Mesangial cell (primary cell): ENCODE measurements at places on chromosomes 11 and 22. TPM values are rescaled to one million over a fixed set of nuclear protein-coding genes. Genes with fewer than 3 reads are reported as not detected.

Gene HOATZ
- 0.49 TPM in 1 of 2 replicates, not detected in the other for total RNA-seq

Gene MUC5AC
- total RNA-seq: not detected in 2 replicates

Gene LRP5
- total RNA-seq: 32.1 and 42.1 TPM in 2 replicates

Gene NRIP3
- 3.8 and 16.9 TPM in 2 replicates for total RNA-seq

Gene GTSE1
- total RNA-seq: 1.3 and 35.5 TPM in 2 replicates

Gene TMPRSS6
- total RNA-seq: not detected in 2 replicates

Gene CD81
- total RNA-seq: 210 and 398 TPM in 2 replicates

Gene BEST1
- under 0.01 and 0.51 TPM in 2 replicates for total RNA-seq

Gene MYO7A
- total RNA-seq: 0.13 and 0.16 TPM in 2 replicates

Gene GALNT18
- total RNA-seq: 1.5 and 2.8 TPM in 2 replicates

Gene KRTAP5-11
- total RNA-seq: not detected in 2 replicates

Gene TSSK2
- total RNA-seq: not detected in 2 replicates

Gene NRGN
- total RNA-seq: 0.76 and 11.1 TPM in 2 replicates

Gene SYT13
- total RNA-seq: 5.5 and 11.9 TPM in 2 replicates

Gene PGA5
- not detected in 2 replicates for total RNA-seq

Gene DBX1
- not detected in 2 replicates for total RNA-seq
